ENCODE measurements at places on chromosomes 1 and 21.

GRCh38 chr21:33042812-33043211, 17.1 kb downstream of the OLIG2 start:
- DNase-seq, result no peak

DNA sequence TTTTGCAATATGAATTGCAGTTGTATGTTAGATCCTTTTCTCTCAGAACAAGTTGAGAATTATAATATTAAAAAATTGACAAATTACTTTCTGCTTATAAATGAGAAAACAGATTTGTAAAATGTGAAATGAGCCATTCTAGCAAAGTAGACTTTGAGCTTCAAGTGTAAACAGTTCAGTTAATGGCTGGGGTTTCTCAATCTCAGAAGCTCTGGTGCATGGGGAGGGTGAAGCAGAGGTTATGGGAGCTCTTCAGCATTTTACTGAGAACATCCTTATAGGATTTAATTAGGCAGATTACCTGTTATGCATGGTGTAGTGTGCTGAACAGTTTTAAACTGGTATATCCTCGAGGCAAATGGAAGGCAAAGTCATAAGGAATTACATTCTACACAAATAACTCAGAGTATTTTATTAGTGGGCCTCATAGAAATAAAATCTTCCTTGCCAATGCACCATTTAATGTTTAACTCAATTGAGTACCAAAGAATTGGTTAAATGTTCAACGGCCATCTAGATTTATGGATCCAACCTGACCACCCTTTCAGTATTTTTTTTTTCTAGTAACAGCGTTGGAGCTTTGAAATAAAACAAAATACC, 1143.6 kb upstream of the ADGRL2 start:
- no peak for DNase-seq

- DNase-seq, result no peak
Measured at GRCh38 chr21:42601656-42602055, 51.8 kb upstream of the PDE9A start.

DNA sequence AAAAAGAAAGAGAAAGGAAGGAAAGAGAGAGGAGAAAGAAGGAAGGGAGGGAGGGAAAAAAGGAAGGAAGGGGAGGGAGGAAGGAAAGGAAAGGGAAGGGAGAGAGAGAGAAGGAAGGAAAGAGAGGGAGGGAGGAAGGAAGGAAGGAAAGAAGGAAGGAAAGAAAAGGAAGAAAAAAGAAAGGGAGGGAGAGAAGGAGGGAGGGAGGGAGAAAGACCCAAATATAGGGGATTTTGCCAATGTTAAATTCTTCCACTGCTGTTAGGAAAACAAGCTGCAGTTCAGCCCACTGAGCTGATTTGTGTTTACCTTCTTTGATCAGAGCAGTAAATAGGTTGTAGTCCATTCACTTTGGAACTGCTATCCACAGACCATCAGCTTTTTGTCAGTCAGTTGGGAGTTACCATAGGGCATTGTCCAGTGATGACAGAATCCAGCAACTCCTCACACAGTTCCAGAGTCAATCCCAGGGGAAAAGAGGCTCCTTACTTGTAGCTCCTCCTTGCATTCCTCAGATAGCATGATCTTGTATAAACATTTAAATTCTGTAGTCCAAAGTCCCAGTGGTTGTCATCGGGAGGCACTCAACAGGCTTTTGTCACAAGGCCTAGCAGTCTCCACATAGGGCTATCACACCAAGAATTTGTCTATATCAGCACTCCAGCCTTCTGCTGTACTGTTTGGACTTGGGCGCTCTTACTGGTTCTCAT, 13.5 kb upstream of the PPP1R8 start:
- no peak for DNase-seq

DNA sequence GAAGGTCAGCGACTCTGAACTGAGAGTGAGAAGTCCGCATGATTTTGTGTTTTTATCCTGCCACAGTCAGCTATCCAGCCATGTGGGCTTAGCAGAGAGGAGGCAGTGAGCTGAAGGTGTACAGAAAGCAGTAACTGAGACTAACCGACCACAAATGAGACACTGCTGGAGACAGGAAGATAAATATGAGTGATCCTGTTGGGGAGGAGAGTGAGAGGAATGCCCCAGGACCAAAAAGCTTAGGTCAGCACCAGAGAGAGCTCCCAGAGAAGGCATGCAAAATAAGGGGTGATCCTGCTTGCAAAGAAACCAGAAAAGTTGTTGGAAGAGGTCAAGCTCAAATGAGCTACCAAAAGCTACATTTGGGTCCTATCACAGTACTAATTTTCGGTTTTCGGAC, 63.7 kb downstream of the HLCS start:
- DNase-seq, result no peak

GRCh38 chr21:25563361-25564116, 43.7 kb downstream of the MRPL39 start:
- no peak for DNase-seq

DNA sequence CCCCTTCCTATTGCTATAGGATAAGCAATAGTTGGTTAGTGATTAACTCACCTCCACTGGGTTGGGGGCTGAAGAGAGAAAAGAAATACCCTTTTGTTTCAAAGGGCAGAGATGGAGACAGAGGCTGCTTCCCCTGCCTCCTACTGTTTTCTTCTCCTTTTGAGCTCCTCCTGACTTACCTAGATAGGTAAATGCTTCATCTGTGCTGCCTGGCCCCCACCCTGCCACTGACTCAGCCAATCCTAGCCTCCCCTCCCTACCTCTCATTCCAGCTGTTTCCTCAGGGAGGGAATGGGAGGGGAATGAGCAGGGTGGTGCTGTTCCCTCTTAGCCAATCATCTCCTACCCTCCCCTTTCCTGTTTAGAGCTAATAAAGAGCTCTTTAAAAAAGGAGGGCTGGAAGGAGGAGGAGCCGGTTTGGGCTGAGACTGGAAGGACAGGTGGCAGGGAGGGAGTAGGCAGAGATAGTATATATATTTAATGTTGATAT, at the start of gene C1orf116:
Gene C1orf116, minus strand, starts transcription at position 229 of the 490 bp plus-strand sequence. CDS start 5,158 bp downstream, outside the sequence.
- no peak for DNase-seq

DNA sequence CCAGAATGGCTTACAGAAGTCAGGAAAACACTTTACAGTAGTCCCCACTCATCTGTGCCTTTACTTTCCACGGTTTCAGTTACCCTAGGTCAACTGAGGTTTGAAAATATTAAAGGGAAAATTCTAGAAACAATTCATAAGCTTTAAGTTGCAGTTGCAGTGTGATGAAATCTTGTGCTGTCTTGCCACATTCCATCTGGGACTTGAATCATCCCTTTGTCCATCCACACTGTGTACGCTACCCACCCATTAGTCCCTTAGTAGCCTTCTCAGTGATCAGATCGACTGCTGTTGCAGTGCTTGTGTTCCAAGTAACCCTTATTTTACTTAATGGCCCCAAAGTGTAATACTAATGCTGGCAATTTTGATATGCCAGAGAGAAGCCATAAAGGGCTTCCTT, 30.5 kb downstream of the ZCCHC17 start:
- DNase-seq, result no peak
